Activated CD8-positive, alpha-beta memory T cell treated with anti-CD3 and anti-CD28 coated beads, Interleukin-2, amount 10 ng/mL, durations not matched to agents 7 days and 5 days (primary cell): ENCODE measurements at places on chromosomes 16 and 17. TPM values are rescaled to one million over a fixed set of nuclear protein-coding genes. Genes with fewer than 3 reads are reported as not detected.

Gene ACSM2B
- total RNA-seq, result 0.49 TPM

Gene GINS2
- total RNA-seq, result 49.3 TPM

Gene KRTAP4-5
- total RNA-seq, result not detected

DNA sequence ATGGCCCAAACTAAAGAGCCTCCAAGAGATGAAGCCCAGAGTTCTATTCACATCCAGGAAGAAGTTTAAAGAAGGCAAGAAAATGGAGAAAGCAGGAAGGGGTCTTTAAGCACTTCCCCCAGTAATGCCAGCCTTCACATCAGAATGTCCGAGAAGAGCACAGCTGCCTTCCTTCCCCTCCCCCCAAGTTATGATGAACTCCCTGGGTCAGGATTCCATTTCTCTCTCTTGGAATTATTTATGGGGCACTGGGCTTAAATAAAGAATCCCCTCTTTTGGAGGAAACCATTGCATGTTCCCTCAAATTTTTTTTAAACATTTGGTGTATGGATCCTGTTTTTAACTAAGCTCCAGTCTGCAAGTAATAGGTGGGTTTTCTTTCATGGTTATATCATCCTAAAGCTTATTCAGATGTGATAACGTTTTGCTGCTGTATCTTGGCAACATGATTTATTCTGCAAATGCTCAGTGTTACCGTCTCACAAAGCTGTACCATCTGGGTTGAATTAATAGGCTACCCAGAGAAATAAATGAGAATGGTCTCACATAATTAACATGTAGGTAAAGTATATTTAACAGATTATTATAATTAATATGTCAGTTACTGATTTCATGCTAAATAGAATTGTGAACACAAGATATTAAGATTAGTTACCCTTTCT, 160.9 kb upstream of the TOX3 start:
- no peak overlapping the region for H3K4me3 ChIP-seq
- no peaks in the 10 kb centered on the region for H3K27me3 ChIP-seq
- H3K4me1 ChIP-seq, result no peaks in the 10 kb centered on the region
- H3K27ac ChIP-seq, result no peak overlapping the region
- DNase-seq, result no peak

DNA sequence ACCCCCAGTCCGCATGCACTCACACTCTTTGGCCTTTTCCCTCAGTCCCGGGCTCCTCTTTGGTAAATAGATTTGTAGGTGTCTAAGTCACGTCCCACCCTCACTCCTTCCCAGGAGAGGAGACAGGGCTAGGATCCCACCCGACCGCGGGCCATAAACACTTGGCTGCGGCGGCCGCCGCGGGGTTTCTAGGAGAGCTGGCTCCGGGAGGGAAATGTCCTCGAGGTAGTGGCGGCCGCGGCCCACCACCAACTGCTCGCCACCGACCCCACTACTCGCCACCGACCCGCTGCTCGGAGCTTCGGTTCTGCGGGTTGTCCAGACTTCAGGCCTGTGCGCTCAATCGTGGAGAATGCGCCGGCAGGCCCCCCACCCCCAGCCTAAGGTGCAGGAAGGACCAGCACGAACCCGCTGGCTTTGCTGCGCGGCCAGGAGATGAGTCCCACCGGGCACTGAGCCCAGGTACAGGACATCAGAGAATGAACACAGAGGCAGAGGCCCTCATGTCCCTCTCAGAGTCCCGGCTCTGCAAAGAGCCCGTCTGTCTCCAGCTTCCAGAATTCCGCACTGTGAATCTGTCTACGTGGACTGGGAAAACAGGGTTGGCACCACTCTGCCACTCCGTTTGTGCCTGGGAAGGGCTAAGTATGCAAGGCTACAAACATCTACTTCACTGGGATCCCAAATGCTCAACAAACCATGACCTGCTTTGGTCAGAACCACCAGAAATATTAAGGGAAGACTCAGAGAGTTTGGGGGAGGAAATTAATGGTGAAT, 2.5 kb downstream of the PRAC2 start:
- peaks cover 24% of the 10 kb centered on the region for H3K4me1 ChIP-seq
- no peak overlapping the region for H3K4me3 ChIP-seq
- peaks cover 96% of the 10 kb centered on the region for H3K27me3 ChIP-seq
- DNase-seq, result no peak

- peaks cover 18% of the 10 kb centered on the region for H3K4me1 ChIP-seq
- peak overlapping the region; percentile 93 for H3K27ac ChIP-seq
- peaks cover 3% of the 10 kb centered on the region for H3K27me3 ChIP-seq
- peaks cover 2% of the 10 kb centered on the region for H3K36me3 ChIP-seq
- peak overlapping the region; percentile 79 for H3K4me3 ChIP-seq
Measured at GRCh38 chr16:71565812-71566700, 10.8 kb downstream of the TAT start.

DNA sequence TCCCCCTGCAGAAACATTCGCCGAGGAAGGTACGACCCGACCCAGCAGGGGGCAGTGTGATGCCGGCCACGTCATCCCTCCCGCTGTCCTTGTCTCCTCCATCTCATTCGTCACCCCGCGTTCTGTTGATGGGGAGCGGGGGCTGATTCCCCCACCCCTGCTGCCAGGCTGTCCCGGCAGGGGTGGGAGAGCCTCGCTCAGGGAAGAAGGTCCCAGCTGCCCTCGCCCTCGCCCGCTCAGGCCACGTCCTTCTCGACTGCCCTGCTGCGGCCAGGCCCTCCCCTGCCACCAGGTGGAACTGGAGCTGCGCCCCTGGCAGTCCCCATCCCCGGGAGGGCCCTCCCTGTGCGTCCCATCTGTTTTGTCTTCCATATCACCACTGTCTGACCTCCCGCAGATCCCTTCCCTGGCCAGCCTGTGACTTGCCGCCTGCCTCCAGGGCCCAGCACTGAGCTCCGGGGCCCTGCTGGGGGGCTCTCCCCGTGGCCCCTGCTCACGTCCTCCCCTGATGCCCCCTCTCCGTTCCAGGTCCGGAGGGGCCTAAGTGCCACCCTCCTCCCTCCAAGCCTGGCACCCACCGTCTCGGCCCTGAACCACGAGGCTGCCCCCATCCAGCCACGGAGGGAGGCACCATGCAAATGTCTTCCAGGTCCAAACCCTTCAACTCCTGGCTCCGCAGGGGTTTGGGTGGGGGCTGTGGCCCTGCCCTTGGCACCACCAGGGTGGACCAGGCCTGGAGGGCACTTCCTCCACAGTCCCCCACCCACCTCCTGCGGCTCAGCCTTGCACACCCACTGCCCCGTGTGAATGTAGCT, 20.6 kb downstream of the ADAM11 start:
- peak overlapping the region; percentile 64 for H3K4me3 ChIP-seq
- peak; percentile 88 for DNase-seq
- peaks cover 16% of the 10 kb centered on the region for H3K27me3 ChIP-seq
- H3K4me1 ChIP-seq, result peaks cover 14% of the 10 kb centered on the region
- H3K27ac ChIP-seq, result no peak overlapping the region

- DNase-seq, result peak; percentile 86
- peaks cover 22% of the 10 kb centered on the region for H3K36me3 ChIP-seq
- H3K4me1 ChIP-seq, result peaks cover 41% of the 10 kb centered on the region
- no peaks in the 10 kb centered on the region for H3K27me3 ChIP-seq
- H3K27ac ChIP-seq, result peak overlapping the region; percentile 80
Measured at GRCh38 chr16:30941600-30942425, 7.1 kb upstream of the ORAI3 start.

DNA sequence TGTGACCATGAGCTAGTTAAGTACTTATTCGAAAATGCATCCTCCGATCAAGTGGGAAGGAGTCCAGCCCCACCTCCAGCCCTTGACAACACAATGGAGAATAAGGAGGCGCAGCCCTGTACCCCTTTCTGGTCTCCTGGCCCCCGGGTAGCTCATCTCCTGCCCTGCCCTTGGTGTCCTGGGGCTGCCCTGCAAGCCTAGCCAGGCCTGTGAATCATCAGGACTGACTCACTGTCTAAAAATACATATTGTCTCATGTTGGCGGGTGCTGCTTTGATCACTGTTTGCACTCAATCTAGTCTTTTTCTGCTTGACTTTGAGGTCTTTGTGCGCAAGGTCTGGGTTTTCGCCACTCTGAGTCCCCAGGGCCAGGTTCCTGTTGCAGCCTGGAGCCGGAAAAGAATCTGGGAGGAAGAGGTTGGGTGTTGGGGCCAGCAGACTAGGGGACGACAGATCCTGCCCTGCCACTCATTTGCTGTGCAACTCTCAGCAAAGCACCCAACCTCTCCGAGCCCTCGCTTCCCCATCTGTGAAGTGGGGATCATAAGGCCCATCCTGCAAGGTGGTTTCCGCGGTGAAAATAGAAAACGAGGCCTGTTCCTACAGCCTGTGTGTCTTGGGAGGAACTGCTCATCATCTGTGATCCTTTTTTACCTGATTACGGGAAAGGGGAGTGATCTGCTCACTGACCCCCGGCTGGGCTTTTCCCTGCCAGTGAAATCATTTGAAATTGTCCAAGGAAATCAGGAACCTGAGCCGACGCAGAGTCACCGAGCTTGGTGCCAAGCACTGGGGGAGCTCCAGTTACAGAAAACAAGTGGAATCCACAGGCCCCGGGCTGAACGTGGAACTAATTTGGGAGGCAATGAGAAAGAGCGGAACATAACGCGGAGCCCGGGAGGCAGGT, 230.4 kb downstream of the PARN start:
- no peak overlapping the region for H3K4me3 ChIP-seq
- DNase-seq, result no peak
- H3K36me3 ChIP-seq, result no peaks in the 10 kb centered on the region
- no peaks in the 10 kb centered on the region for H3K27me3 ChIP-seq
- H3K4me1 ChIP-seq, result no peaks in the 10 kb centered on the region
